ENCODE measurements at places on chromosomes 7 and 10.
A peak's percentile ranks its signal among the peaks of the same experiment; 100 is the strongest.

DNA sequence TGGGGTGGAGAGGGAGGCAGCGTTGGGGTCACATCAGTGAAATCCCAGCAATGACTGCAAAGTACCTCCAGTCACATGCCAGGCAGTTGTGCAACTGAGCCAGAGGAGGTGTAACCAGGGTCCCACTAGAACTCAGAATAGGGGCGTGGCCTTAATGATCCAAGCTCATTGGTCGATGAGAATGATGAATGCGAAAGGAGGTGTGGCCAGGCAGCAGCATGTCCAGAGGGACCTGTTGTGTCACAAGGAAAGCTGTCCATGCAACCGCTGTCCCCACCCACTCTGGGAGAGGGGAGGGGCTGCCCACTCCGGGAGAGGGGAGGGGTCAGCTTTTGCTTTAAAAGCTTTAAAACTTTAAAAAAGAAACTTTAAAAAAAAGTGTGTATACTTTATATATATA, 25.3 kb upstream of the MTPAP start:
- DNase-seq: peak; percentile 17

- DNase-seq: peak; percentile 96
These were observed 37.9 kb downstream of the ADAM12 start for GRCh38 chr10:126350216-126350992.

GRCh38 chr7:135247746-135248471, 14.3 kb downstream of the STRA8 start:
- DNase-seq: no peak

DNA sequence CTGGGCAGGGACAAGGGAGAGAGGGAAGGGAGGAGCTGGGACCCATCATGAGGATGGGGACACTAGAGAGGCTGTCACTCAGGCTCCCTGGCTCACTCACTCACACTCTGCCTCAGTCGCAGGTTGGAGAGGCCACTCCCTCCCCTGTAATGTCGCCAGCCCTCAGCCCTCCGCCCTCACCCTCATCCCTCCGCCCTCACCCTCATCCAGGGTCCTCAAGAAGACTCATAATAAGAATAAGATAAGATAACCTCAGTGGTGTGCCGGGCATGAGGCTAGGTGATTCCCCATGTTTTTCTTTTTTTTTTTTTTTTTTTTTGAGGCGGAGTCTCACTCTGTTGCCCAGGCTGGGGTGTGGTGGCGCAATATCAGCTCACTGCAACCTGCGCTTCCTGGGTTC, 92.2 kb downstream of the GTF2IRD1 start:
- DNase-seq: no peak

- no peak for DNase-seq
These were observed 136.0 kb downstream of the PHF14 start for GRCh38 chr7:11109659-11110058.

GRCh38 chr7:51187941-51188340, 128.7 kb downstream of the COBL start:
- DNase-seq: peak; percentile 64

DNA sequence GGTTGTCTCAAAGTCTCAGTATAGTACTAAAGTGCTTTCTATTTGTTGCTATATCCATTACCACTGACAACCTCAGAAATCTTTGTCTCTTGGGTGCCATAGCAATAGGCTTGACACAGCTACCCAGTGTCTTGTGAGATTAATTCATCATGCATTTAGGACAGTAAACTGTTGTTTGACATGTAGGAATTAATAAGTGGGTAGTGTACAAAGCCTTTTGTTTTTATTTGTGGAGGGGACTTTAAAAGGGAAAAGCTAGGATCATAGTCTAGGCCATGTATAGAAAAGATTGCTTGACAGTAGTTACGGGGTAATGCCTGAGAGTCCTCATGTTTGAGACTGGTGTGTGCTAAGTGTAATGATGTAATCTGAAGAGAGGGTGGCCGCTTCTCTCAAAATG, 102.6 kb upstream of the AGR3 start:
- no peak for DNase-seq

DNA sequence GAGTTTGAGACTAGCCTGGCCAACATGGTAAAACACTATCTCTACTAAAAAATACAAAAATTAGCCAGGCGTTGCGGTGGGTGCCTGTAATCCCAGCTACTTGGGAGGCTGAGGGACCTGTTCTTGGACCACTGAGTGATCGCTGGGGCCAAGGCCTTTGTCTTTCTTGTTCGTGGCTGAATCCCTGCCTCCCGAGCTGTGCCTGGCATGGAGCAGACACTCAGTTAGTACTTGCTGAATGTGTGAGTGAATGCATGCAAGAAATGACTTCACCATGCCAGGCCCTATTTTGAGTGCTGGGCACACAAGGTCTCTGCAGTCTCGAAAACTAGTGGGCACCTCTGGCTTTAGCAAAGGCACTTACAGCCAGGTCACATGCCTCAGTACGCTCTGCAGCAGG, 85.1 kb downstream of the HIP1 start:
- DNase-seq: no peak

- DNase-seq: no peak
These were observed 833.8 kb downstream of the GRID1 start for GRCh38 chr10:85532773-85533172.

DNA sequence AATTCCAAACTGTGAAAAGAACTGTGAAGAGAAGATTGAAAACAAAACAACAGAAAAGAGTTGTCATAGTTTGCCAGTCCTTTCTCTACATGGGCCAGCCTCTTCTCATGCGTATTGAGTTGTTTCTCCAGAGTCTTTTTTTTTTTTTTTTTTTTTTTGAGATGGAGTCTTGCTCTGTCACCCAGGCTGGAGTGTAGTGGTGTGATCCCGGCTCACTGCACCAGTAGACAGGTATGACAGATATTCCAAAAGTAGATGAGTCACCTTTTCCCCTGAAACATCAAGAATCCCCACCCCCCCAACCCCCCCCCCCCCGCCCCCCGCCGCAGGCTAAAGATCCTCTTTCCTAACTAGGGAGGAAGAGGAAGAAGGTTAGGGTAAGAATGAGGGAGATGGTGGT, 15.6 kb upstream of the KMT2C start:
- DNase-seq: no peak

DNA sequence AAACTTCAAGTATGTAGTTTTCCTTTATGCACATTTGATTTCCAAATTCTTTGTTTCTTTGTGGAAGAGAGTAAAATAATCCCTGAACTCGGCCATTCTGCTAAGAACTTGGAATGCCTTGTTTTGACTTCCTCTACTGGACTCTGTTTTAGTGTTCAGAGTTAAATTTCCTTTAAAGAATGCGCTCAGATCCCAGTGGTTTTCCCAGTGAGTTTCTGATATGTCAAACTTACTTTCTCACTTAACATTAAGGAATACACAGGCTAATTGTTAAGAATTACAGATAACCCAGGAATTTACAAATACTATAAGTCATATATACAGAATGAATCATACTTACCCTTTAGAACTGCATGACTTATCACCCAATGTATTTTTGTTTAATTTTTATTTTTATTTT, 1067.6 kb upstream of the CELF2 start:
- no peak for DNase-seq
